Foreskin keratinocyte (primary cell): ENCODE measurements at places on chromosomes 16 and 17. TPM values are rescaled to one million over a fixed set of nuclear protein-coding genes. Genes with fewer than 3 reads are reported as not detected.

Gene ADAP2
- total RNA-seq, result 0.35 and 0.65 TPM in 2 replicates

Gene KRTAP4-6
- not detected in 2 replicates for total RNA-seq

Gene KRT13
- 0.46 and 0.61 TPM in 2 replicates for total RNA-seq

Gene CCNF
- total RNA-seq, result 29.1 and 35.7 TPM in 2 replicates

Gene SPECC1
- 46.8 and 49.0 TPM in 2 replicates for total RNA-seq

Gene ARL5C
- not detected in 2 replicates for total RNA-seq

Gene TLE7
- total RNA-seq, result not detected in 2 replicates

Gene KRT20
- total RNA-seq, result not detected in 2 replicates

Gene MYH1
- not detected in 2 replicates for total RNA-seq
